ENCODE measurements at places on chromosomes 5 and 9. TPM values are rescaled to one million over a fixed set of nuclear protein-coding genes. Genes with fewer than 3 reads are reported as not detected.

ADAMTS19 gene
- 0.20 TPM for total RNA-seq

IL33 gene
- 17.7 TPM for total RNA-seq

PCDHGA7 gene
- 4.5 TPM for total RNA-seq

ZNF883 gene
- total RNA-seq, result 4.5 TPM

CDH9 gene
- total RNA-seq, result not detected

RPL37 gene
- 820 TPM for total RNA-seq

AQP3 gene
- total RNA-seq, result 26.2 TPM

MYMK gene
- total RNA-seq, result not detected

FOXD4L4 gene
- not detected for total RNA-seq
